ENCODE measurements at places on chromosomes 11 and 22.

DNA sequence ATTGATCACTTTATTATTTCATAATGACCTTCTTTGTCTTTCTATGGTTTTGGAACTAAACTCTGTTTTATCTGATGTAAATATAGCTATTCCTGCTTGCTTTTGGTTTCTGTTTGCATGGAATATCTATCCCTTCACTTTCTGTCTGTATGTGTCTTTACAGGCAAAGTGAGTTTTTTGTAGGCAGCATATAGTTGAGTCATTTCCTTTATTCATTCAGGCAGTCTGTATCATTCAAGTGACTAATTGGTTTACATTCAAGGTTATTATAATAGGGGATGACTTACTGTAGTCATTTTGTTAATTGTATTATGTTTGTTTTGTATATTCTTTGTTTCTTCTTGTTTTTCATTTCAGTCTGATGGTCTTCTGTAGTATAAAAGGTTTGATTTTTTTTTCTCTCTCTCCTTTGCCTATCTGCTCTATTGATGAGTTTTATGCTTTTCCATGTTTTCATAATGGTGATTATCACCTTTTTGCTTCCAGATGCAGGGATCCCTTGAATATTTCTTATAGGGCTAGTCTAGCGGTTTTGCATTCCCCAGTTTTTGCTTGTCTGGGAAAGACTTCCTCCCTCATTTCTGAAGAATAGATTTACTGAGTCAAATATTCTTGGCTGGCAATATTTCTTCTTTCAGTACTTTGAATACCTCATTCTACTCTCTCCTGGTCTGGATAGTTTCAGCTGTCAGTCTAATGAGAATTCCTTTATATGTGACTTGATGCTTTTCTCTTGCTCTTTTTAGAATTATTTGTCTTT is 50.4 kb downstream of the GDPD4 start:
- no peak for DNase-seq

- no peak for DNase-seq
Observed at GRCh38 chr11:65043881-65044501, 3.0 kb downstream of the SAC3D1 start.

- no peak for DNase-seq
Observed at GRCh38 chr11:131824771-131825170, 454.4 kb downstream of the NTM start.

DNA sequence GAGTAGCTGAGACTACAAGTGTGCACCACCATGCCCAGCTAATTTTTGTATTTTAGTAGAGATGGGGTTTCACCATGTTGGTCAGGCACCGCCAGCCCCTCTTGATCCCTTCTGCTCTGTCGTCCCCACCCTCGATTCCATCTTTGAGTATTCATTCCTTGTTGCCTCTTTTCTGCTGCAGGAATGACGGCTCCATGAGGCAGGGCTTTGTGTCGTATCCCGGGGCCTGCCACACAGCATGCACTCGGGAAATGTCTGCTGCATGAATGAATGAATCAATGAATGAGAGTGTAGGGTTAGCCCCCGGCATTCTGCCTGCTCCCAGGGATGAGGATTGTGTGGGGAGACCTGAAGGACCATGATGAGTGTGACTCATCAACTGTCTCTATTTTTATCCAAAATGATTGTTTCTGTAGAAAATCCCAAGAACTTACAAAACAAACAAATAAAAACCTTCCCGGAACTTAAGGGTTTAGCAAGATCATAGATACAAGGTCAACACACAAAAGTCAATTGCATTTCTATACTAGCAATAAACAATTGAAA is 54.6 kb upstream of the SLC22A12 start:
- no peak for DNase-seq
